ENCODE measurements at places on chromosomes 6 and 20. TPM values are rescaled to one million over a fixed set of nuclear protein-coding genes. Genes with fewer than 3 reads are reported as not detected.

The WFDC10B gene
- not detected for total RNA-seq

The BPIFB4 gene
- total RNA-seq = not detected

The MAP7 gene
- 69.4 TPM for total RNA-seq

GRCh38 chr20:10718661-10719060, 44.9 kb upstream of the JAG1 start:
- no peak for DNase-seq

The SMIM13 gene
- 6.3 TPM for total RNA-seq

DNA sequence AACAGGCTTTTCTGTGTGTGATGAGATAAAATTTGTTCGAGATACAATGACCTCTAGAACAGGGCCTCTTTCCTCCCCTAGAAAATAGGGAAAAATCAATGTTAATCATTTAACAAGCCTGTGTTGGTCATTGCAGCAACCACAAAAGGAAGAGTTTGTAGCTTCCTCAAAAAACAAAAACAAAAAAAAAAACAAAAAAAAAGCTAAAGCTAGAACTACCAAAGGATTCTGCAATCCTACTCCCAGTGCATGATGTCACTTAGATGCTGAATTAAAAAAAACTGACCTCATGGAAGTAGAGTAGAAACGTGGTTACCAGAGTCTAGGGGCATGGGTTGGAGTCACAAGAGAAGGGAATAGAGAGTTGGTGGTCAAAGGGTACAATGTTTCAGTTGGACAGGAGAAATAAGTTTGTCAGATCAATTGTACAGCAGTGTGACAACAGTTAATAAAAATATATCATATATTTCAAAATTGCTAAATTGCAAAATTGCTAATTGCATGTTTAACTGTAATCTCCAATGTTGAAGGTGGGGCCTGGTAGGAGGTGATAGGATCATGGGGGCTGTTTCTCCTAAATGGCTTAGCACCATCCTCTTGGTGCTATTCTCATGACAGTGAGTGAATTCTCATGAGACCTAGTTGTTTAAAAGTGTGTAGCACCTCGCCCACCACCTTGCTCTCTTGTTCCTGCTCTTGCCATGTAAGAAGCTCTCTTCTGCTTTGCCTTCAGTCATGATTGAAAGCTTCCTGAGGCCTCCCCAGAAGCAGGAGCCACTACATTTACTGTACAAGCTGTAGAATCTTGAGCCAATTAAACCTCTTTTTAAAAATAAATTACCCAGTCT, 163.4 kb upstream of the SIM1 start:
- no peak for DNase-seq

DNA sequence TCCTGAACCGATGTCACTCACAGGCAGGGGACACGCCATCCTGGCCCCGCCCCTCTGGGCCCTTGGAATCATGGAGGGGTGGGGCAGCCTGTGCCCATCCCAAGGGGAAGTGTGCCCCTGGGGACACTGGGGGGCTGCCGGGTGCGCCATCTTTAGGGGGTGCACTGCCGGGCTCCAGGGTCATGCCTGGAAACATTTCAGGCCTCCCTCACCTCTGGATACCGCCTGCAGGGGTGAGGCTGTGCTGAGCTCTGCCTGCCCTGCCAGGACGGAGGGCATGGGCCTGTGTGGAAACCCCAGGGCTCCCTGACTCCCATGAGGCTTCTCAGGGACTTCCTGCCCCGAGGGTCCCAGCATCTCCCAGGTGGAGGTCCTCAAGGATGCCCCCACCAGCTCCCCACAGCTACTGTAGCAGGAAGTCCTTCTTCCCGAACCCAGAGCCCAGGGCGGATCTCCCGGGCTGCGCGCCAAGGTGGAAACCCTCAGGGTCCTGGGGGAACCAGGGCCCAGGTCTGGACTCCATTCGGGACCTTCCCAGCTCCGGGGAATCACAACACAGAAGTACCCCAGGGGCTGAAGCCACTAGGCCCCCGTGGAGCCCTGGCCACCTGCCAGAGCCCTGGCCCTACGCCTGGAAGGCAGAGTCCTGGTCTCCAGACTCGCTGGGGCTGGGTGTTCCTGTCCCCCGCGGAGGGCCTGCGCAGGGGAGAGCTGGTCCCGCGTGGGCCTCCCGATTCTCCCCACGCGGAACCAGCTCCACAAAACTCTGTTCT, 15.6 kb downstream of the CHRNA4 start:
- DNase-seq = no peak

DNA sequence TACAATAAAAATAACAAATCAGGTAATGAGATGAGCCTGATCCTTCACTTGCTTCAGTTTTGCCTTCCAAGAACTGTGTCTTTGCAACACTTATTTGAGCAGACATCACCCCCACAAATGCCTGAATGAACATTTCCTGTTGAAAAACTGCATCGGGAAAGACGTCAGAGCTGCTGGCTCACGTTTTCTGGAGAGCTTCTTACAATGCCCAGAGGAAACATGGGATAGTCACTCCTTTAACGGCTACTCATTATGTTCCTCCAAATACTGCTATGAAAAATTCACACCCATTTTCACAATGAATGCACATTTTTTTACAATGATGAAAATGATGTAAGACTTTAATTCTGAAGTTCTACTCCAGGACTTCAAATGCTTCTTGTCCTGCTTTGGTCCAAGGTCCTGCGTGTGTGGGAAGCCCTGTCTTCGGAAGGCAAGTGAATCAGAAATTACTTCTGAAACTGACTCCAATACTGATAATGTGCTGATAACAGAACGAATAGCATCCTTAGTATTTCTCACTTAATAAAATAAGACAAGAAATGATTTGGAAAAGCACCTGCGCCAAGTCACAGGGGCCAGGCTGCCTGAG, 238.0 kb downstream of the ANKRD60 start:
- DNase-seq = no peak

The ULBP3 gene
- 1.8 TPM for total RNA-seq

The DUSP15 gene
- 0.59 TPM for total RNA-seq

- DNase-seq = no peak
Measured at GRCh38 chr6:127031511-127031910, 87.0 kb upstream of the RSPO3 start.

The CFAP206 gene
- total RNA-seq = not detected

- DNase-seq = peak; percentile 65
Measured at GRCh38 chr20:51014797-51015722, 7.8 kb downstream of the KCNG1 start.

DNA sequence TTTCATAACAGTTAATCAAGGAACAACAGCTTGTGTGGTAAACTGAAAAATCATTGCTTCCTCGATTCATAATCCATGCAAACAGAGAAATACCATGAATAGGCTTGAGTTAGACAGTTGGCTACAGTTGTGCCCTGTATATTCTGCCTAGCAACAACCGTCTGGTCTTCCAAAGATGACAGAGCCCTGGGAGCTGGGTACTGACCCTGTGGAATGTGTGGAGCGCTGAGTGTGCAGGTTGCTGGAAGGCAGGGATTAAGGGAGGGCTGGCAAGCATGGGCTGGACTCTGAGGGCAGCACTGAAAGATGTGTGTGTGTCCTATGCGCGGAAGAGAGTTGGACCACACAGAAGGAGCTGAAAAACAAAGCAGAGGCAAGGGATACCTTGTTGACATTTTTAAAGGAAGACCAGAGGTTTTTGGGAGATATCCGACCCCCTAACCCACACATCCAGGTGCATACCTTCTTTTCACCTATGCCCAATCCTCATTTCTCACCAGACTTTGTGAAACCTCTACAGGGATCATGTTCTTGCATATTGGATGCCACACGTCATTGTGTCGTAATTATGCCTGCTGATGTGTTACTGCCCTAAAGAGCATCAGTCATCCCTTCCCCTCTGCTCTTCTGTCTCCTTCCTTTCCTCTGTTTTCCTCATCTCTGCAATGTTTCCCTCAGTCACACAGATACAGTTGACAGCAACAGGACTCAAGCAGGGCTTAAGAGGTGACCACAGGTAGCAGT, 58.2 kb upstream of the VGLL2 start:
- DNase-seq = no peak

DNA sequence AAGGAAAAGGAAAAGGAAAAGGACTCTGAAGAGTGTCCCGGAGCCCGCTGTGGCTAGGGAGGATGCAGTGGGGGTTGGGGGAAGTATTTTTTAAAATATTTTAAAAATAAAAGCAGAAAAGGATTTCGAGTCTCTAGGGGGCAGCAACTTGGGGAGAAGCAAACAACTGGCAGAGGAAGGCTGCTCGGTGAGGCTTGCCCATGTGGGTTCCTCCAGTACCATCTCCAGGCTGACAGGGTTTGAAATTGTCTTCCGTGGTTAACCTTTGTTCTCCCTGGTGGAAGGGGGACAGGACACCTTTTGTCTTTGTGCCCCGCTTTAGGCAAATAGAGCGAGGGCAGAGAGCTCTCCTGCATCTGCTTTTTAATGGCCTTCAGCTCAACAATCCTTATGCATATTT, 60.4 kb upstream of the SNX9 start:
- DNase-seq = no peak

The TP53TG5 gene
- 0.40 TPM for total RNA-seq

DNA sequence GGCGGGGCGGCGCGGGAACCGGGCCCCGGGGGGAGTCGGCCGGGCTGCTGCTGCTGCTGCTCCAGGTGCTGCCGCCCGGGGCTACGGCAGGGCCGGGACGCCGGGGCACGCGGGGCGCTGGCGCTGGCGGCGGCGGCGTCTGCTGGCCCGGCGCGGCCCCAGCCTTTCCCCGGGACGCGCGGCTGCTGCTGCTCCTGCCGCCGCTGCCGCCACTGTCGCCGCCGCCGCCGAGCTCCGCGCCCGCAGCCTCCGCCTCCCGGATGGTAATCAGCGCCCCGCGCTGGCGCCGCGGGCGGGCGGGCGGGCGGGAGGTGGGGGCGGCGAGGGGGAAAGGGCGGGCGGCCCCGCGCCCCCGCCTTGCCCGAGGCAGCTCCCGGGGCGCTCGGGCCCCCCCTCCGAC, 306 bp downstream of the EBF4 start:
- no peak for DNase-seq

The VNN1 gene
- total RNA-seq = 0.62 TPM

- DNase-seq = no peak
Measured at GRCh38 chr20:43809206-43809819, 82.5 kb upstream of the GTSF1L start.

DNA sequence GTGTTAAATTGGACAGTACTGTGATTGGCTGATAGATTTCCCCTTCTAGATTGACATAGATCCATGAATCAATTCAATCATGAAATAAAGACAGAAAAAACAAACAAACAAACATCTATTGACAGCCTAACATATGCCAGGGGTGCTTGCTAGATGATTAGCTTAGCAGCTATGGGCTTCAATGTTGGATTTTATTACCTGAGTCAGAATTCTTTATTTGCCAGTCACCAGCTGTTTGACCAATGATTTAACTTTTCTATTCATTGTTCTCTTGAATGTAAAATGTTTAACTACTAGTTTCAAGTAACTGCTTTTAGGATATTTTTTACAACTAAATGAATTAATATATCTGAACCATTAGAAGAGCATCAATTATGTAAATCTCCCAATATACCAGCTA, 901.3 kb upstream of the CITED2 start:
- no peak for DNase-seq

The MATN4 gene
- total RNA-seq = not detected

GRCh38 chr6:34025861-34026260, 120.0 kb downstream of the GRM4 start:
- DNase-seq = no peak

The RHAG gene
- 0.54 TPM for total RNA-seq

The HLA-DQA2 gene
- total RNA-seq = 0.67 TPM

- DNase-seq = peak; percentile 56
Measured at GRCh38 chr6:20404641-20405032, 3.0 kb downstream of the E2F3 start.

- DNase-seq = no peak
Measured at GRCh38 chr6:52249078-52249477, 4.8 kb upstream of the IL17F start.

GRCh38 chr6:43547222-43547621, 28.6 kb downstream of the XPO5 start:
- no peak for DNase-seq

DNA sequence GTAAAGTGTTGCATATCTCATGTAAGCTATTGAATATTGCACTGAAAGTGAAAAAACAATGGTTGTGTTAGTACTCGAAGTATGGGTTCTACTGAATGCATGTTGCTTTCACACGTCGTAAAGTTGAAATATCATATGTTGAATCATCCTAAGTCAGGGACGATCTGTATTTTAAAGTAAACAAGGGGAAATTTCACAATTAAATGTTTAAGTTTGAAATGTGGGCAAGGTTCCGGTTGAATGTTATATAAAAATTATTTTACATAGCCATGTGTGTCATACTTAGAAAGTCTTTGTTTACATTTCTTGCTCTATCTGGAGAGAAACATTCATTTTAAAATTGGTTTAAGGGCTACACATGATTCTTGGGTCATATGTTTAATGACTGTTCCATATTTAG, 76.8 kb downstream of the AKAP7 start:
- DNase-seq = no peak

The CCDC170 gene
- 0.77 TPM for total RNA-seq

The UTRN gene
- total RNA-seq = 72.7 TPM

DNA sequence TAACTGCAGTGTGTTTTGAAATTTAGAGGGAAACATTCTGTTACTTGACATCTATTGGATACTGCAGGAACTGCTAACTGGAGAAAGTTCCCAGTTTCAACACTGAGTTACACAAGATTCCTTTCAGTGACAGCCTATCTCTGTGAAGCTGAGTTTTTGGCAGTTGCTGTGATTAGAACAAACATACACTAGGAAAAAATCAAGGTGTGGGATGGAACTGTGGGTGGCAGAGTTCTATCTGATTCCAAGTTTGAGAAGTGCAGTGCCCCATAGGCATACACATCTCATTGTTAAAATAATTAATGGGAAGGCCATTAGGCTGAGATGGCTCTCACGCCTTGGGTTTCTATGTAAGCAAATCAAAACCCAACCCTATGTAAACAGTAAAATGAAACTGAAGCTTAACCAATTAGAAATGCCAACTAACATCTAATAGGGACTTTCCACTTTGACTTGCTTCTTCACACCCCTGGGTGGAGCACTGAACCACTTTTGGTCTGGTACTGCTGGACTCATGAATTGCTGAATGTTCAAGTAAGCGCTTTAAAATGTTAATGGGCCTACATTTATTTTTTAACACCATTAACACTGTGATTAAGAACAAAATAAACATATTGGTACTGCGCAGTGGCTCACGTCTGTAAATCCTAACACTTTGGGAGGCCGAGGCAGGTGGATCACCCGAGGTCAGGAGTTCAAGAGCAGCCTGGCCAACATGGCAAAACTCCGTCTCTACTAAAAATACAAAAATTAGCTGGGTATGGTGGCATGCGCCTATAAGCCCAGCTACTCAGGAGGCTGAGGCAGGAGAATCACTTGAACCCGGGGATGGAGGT, 55.2 kb upstream of the TBC1D7 start:
- DNase-seq = no peak

DNA sequence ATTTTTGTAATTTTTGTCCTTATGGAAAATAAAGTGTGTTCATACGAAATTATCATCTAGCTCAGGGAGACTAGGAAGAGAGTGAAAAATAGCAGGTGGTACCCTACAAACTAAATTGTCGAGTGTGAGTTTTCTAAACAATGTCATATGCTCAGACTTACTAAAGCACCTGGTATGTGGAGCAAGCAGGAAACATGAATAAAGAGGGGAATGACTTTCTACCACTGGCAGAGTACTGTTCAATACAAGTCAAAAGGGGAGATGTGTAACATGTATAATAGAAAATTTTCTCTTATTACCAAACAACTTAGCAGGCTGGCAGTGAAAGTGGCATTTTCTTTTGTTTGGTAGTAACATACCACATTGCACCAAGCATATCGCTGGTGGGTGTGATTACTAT, 36.1 kb downstream of the CTNNBL1 start:
- no peak for DNase-seq
